A549 treated with Hydrocortisone at 1 μM for 4 hours (cell line): ENCODE measurements at places on chromosomes 12 and 14. TPM values are rescaled to one million over a fixed set of nuclear protein-coding genes. Genes with fewer than 3 reads are reported as not detected.

The EIF2S3B gene
- total RNA-seq, result 0.43 to 0.97 TPM (median 0.52 TPM) in 5 replicates

The DAO gene
- not detected in 5 replicates for total RNA-seq

The KRT80 gene
- total RNA-seq, result 39.0 to 49.0 TPM (median 41.2 TPM) in 5 replicates

The PZP gene
- not detected in 5 replicates for total RNA-seq

The RDH5 gene
- total RNA-seq, result 1.6 to 2.7 TPM (median 2.1 TPM) in 5 replicates

The TMEM229B gene
- 0.13 to 0.40 TPM (median 0.17 TPM) in 5 replicates for total RNA-seq

The RAB15 gene
- 18.6 to 23.3 TPM (median 20.2 TPM) in 5 replicates for total RNA-seq

The RDH12 gene
- 0.05 to 0.14 TPM (median 0.06 TPM) in 3 of 5 replicates, not detected in the others for total RNA-seq

The GOLGA5 gene
- 20.3 to 31.4 TPM (median 27.3 TPM) in 5 replicates for total RNA-seq

The IL26 gene
- total RNA-seq, result not detected in 5 replicates

The SDR9C7 gene
- total RNA-seq, result 0.06 TPM in 1 of 5 replicates, not detected in the others
